ENCODE measurements at places on chromosomes 4 and X. TPM values are rescaled to one million over a fixed set of nuclear protein-coding genes. Genes with fewer than 3 reads are reported as not detected.

GRCh38 chrX:70208479-70208878 is 26.0 kb upstream of the AWAT1 start:
- no peak overlapping the region for H3K4me3 ChIP-seq
- no peak for DNase-seq
- H3K36me3 ChIP-seq: no peaks in the 10 kb centered on the region
- H3K27ac ChIP-seq: no peak overlapping the region
- peaks cover 7% of the 10 kb centered on the region for H3K27me3 ChIP-seq

DNA sequence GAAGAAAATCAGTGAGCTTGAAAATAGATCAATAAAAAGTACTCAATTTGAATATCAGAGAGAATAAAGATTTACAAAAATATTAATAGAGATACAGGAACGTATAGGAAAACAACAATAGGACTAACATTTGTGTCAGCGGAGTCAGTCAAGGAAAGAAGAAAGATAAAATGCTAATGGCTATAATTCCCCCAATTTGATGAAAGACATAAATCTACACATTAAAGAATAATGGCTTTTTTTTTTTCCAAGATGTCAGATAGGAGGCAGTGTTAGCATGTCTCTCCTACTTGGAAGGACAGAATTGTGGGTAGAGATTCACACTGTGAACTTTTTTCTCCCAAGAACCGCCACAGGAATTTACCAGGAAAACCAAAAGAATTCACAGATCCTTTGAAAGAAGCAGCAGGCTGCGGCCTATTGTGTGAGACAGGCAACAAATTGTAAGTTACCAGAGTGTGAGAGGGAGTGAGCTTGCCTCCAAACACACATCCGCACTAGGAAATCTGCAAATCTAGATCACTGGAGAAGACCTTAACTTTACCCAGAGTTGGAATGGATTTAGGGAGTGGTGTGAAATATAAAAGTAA is 249.9 kb downstream of the PRDM5 start:
- no peak for DNase-seq
- no peaks in the 10 kb centered on the region for H3K27me3 ChIP-seq
- no peak overlapping the region for H3K27ac ChIP-seq
- no peaks in the 10 kb centered on the region for H3K4me1 ChIP-seq
- no peaks in the 10 kb centered on the region for H3K36me3 ChIP-seq
- H3K4me3 ChIP-seq: no peak overlapping the region

The MAGEA11 gene
- not detected for total RNA-seq

GRCh38 chr4:14582677-14583076 is 419.6 kb upstream of the CPEB2 start:
- no peaks in the 10 kb centered on the region for H3K36me3 ChIP-seq
- H3K27ac ChIP-seq: no peak overlapping the region
- H3K27me3 ChIP-seq: no peaks in the 10 kb centered on the region
- H3K4me3 ChIP-seq: no peak overlapping the region
- no peak for DNase-seq
- H3K4me1 ChIP-seq: no peaks in the 10 kb centered on the region

DNA sequence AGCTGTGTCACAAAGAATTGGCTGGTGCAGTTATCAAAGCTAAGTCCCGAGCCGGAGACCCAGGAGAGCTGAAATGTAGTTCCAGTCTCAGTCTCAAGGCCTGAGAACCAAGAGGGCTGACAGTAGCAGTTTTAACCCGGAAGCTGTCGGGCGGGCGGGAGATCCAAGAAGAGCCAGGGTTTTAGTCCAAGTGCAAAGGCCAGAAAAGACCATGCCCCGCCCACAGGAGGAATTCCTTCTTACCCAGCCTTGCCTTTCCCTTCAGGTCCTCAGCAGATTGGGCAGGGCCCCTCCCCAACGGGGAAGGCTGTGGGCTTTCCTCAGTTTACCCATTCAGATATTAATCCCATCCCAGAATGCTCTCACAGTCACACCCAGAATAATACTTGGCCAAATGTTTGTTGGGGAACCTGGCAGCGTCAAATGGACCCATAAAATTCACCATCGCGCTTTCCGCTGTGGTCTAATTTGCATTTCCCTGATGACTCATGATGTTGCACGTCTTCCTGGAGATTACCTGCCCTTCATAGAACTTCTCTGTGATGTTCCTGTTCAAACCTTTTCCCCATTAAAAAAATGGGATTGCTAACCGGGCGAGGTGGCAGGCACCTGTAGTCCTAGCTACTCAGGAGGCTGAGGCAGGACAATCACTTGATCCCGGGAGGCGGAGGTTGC is 16.2 kb downstream of the MAEA start:
- peak overlapping the region; percentile 81 for H3K27ac ChIP-seq
- no peak for DNase-seq
- H3K4me3 ChIP-seq: peak overlapping the region; percentile 41
- H3K36me3 ChIP-seq: peaks cover 25% of the 10 kb centered on the region
- peaks cover 41% of the 10 kb centered on the region for H3K4me1 ChIP-seq

DNA sequence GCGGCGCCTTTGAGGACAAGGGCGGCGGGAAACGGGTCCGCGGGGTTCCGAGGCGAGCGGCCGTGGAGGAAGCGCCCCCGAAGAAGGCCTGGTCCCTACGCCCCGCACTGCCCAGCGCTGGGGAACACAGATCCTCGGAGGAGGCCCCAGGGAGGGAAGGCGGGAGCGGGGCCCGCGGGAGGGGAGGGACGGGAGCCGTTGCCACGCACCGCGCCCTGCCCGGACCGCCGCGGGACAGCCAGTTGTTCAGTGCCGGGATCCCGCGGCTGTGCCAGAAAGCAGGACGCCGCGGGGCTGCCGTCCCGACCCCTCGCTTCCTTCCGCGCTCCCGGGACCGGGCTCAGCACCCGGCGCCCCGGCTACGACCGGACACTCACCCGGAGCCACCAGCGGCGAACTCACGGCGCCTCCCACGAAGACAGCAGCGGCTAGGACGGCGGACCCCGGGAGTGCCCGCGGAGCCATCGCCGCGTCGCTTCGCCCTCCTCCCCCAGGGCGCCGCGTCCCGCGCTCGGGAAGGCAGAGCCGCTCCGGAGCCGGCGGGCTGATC is 278 bp downstream of the RELL1 start:
- peak overlapping the region; percentile 95 for H3K27ac ChIP-seq
- peaks cover 38% of the 10 kb centered on the region for H3K4me1 ChIP-seq

DNA sequence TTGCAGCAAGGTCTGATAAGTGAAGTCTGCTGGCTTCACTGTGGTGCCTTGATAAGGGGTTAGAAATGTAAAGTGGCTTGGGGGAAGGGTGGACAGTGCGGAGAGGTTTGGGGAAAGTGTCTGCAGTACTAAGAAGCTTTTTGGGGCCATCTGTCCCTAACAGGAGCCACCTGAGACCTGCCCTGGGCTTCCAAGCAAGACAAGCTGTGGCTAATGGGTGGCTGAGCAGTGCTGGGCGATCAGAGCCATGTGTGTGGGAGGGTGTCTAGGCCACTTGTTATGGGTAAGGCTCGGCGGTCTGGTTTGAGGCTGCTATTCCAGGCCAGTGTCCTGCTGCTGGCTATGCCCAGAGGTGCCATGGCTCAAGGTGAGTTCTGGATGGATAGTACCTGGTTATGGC is 185.4 kb upstream of the MTMR8 start:
- H3K4me3 ChIP-seq: no peak overlapping the region
- H3K27ac ChIP-seq: no peak overlapping the region
- no peaks in the 10 kb centered on the region for H3K4me1 ChIP-seq
- no peaks in the 10 kb centered on the region for H3K36me3 ChIP-seq
- DNase-seq: no peak
- H3K27me3 ChIP-seq: no peaks in the 10 kb centered on the region

DNA sequence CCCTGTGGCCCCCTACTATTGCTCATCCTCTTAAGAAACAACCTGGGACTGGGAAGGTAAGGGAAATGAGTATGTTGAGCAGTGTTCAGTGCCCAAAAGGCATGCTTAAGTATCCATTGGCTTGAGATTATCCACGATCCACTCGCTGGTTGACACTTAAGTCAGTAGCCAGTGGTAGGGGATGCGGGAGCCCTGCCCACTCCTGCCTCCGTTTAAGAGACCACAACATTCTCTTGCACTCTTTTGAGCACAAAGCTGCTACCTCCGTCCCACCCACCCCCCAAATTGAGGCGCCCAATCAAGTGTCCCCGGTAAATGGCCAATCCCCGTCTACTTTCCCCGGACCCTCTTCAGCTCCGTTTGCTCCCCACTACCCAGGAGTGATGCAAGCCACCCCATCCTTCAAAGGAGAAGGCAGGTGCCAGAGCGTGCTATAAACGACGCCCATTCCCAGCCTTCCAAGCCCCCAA is 25.0 kb downstream of the UTP14A start:
- H3K27me3 ChIP-seq: peaks cover 6% of the 10 kb centered on the region
- H3K36me3 ChIP-seq: peaks cover 3% of the 10 kb centered on the region
- no peak for DNase-seq
- peak overlapping the region; percentile 94 for H3K27ac ChIP-seq
- peaks cover 2% of the 10 kb centered on the region for H3K4me1 ChIP-seq
- H3K4me3 ChIP-seq: peak overlapping the region; percentile 82

The GNRHR gene
- not detected for total RNA-seq

DNA sequence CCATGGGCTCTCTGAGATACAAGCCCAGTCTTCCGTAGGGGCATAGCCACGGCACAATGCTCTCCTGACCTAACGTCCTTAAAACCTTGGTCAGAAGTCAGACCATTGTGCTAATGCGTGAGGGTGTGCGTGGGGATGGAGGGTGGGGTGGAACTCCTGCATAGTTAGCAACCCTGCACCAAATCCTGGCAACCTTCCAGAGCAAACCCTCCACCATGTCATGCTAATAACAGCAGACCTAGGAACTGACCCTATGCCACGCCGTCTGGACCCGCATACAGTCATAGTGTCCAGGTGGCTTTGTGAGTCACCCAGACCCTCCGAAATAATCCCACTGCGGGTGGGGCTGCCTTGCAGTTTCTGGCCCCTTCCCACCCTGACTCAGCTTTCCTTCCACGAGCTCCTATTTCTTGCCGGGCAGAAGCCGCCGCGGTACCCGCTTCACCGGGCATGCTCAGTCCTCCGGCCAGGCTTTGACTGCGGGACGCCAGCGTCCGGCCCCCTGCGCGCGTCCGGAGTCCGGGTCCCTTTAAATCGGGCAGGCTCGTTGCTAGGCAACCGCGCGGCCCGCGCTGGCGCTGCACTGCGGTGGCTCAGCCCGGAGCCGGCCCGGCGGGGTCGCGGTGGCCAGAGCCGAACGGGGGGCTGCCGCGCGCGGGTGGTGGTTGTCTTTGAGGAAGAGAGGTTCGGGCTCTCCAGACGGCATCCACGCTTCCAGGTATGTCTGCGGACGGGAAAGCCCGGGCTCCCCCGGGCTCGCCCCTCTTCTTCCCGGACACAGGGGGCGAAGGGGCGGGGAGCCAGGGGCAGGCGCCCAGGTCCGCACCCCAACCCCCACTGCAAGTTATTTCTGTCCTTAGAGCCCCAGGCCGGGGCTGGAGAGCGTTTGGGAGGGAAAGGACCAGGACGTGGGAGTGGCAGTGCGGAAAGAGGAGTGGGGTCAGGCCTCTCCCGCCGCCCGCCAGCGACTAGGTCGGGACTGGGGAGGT is at the start of gene CCDC160:
TSS of gene CCDC160 (plus strand) at position 557 of the 989 bp plus-strand sequence. CDS start 7,619 bp downstream, outside the sequence.
- peak within 1 kb of the TSS; percentile 47 for H3K4me3 ChIP-seq
- no peak within 1 kb of the TSS for H3K27ac ChIP-seq
- DNase-seq: peak; percentile 40
- H3K27me3 ChIP-seq: peaks cover 4% of the 10 kb centered on the region
- H3K4me1 ChIP-seq: peaks cover 4% of the 10 kb centered on the region
- H3K36me3 ChIP-seq: no peaks in the 10 kb centered on the region
